Activated naive CD4-positive, alpha-beta T cell treated with anti-CD3 and anti-CD28 coated beads, Interleukin-2, amount 10 ng/mL, durations not matched to agents 5 hours and 36 hours (primary cell): ENCODE measurements at places on chromosomes 11 and 22. TPM values are rescaled to one million over a fixed set of nuclear protein-coding genes. Genes with fewer than 3 reads are reported as not detected.

The OR8G1 gene
- not detected for total RNA-seq

The ALX4 gene
- not detected for total RNA-seq

The ANO5 gene
- not detected for total RNA-seq

The DEFB131B gene
- total RNA-seq: not detected

The TP53I11 gene
- total RNA-seq: 0.91 TPM

The MS4A3 gene
- not detected for total RNA-seq

The IL10RA gene
- total RNA-seq: 154 TPM

The P2RX3 gene
- total RNA-seq: not detected

The GRAMD1B gene
- total RNA-seq: 27.2 TPM

The UBE2L3 gene
- total RNA-seq: 53.5 TPM

The CBX7 gene
- 18.3 TPM for total RNA-seq

The RIMBP3C gene
- total RNA-seq: 1.1 TPM

The MS4A6E gene
- total RNA-seq: not detected

The ROBO3 gene
- 15.9 TPM for total RNA-seq

The SLC5A12 gene
- total RNA-seq: not detected

The PANX3 gene
- not detected for total RNA-seq

The NOL12 gene
- total RNA-seq: 44.2 TPM

The OR51T1 gene
- not detected for total RNA-seq

The INS gene
- total RNA-seq: not detected

The OR5AP2 gene
- not detected for total RNA-seq

The IPO7 gene
- total RNA-seq: 85.3 TPM

The SERHL2 gene
- total RNA-seq: 0.99 TPM

The DDTL gene
- total RNA-seq: 2.9 TPM

The RASSF10 gene
- not detected for total RNA-seq

The NEFH gene
- 1.5 TPM for total RNA-seq

The RBM14 gene
- 112 TPM for total RNA-seq

The SPON1 gene
- 15.5 TPM for total RNA-seq

The SPDYC gene
- total RNA-seq: not detected

The OR51B2 gene
- not detected for total RNA-seq

The NPTXR gene
- 1.6 TPM for total RNA-seq

The OR52A1 gene
- not detected for total RNA-seq

The BRSK2 gene
- total RNA-seq: not detected

The MMP8 gene
- not detected for total RNA-seq

The PTGDR2 gene
- 0.70 TPM for total RNA-seq

The PLEKHA7 gene
- total RNA-seq: 4.1 TPM

The TENM4 gene
- not detected for total RNA-seq

The OPCML gene
- total RNA-seq: not detected

The LARGE2 gene
- total RNA-seq: 0.51 TPM

The CARD16 gene
- 102 TPM for total RNA-seq

The SCUBE2 gene
- total RNA-seq: not detected
